ENCODE measurements at places on chromosomes 3 and 15.

GRCh38 chr3:134649106-134649705 is 1.6 kb downstream of the KY start:
- DNase-seq: no peak

- no peak for DNase-seq
Observed at GRCh38 chr3:141530415-141530768, 43.6 kb downstream of the RASA2 start.

- no peak for DNase-seq
Observed at GRCh38 chr3:39401983-39402382, 4.5 kb upstream of the RPSA start.

DNA sequence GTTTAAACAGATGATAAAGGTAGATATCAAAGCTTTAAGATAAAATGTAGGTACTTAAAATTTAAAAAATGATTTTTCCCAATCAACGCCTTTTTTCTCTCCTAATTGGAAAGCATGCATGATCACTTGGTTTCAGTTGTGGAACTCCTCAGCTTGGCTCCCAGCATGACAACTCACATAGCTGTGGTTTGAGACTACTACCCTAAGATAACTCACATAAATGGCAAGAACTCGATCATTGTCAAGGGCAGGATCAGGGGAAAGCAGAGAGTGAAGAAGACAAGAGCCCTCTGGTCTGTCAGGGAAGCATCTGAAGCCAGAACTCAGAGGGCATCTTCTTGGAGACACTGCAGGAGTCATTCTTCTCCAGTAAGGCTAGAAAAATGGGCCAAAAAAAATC is 516.7 kb downstream of the NTRK3 start:
- DNase-seq: no peak

DNA sequence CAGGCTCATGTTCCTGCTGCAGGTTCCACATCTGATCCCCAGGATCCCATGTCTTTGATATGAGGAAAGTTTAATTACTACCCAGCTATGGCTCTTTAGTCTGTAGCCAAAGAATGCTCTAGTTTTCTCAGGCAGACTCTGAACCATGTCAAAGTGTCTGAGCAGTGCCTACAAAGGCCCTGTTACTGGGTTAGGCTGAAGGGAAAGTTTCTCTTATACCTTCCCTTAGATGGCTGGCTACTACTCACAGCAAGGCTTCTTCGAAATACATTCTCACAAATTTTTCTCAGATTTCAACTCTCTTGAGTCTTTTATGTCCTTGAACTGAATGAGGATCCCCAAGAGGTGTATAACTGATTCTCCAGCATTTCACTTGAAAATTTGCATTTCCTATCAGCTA is 102.4 kb downstream of the NR1D2 start:
- no peak for DNase-seq

- no peak for DNase-seq
Observed at GRCh38 chr3:138593488-138594149, 441 bp downstream of the CEP70 start.

GRCh38 chr15:42919799-42920518 is 619 bp downstream of the TTBK2 start:
- DNase-seq: no peak

- no peak for DNase-seq
Observed at GRCh38 chr15:73495181-73495580, 52.2 kb downstream of the REC114 start.

GRCh38 chr15:83612898-83613635 is 40.9 kb upstream of the ADAMTSL3 start:
- DNase-seq: no peak

DNA sequence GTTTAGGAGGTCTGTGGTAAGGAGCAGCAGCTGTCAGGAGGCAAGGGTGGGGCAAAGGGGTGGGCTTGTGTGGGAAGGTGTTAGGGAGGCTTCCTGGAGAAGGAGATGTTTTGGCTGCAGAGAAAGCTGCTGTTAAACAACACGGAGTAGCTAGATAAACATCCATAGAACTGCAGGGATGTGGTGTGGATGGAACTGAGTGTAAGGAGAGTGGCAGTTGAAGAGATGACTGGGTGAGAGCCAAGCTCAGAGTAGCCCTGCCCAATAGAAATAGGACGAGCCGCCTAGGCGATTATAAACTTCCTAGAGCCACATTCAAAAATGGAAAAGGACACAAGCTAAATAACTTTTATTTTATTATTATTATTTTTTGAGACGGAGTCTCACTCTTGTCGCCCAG is 19.9 kb downstream of the RPLP1 start:
- no peak for DNase-seq

GRCh38 chr15:66789029-66790025 is 87.3 kb downstream of the SMAD6 start:
- DNase-seq: no peak

DNA sequence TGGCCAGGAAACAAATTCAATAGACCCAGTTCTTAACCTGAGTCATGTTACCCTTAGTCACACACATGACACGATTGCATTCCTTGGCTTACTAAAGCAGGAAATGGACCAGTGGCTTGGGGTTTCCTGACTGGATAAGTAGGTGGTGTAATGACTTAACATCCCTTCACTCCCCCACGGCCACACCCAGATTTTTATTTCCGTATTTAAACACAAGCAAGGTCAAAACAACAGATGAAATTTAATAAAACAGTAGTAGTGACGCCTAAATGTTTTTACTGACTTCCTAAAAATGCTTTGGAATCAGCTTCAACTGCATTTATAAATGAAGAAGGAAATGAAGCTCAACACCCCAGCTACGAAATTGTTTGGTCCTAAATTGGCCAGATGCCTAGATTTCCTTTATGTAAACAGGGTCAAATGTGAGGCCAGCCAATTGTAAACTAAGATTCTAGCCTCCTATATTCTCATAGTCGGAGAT is 324.3 kb downstream of the CHST2 start:
- peak; percentile 86 for DNase-seq
